ENCODE measurements at places on chromosomes 2 and 18.

- DNase-seq = no peak
These were observed 92.9 kb upstream of the SIX2 start for GRCh38 chr2:45102141-45102540.

- DNase-seq = no peak
These were observed 211.3 kb upstream of the HAAO start for GRCh38 chr2:43003702-43004101.

- DNase-seq = no peak
These were observed 107.7 kb downstream of the SCG2 start for GRCh38 chr2:223494496-223494895.

GRCh38 chr2:1626271-1626681 is 118.0 kb downstream of the PXDN start:
- DNase-seq = no peak

DNA sequence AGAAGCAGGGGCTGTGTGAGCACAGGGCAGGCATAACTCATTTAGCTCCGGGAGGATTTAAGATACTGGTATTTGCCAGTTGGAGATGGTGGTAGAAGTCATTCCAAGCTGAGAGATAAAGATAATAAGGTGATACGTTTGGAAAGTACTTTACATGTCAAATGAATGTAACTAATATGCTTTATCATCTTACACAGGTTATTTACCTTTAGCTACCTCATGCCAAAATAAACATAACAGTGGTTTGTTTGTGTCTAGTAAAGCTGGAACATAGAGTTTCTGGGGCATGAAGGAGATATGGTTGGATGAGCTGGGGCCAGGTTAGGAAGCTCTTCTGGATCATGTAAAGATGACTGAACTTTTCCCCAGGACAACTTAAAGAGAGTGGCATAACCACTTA is 126.9 kb upstream of the PIK3C3 start:
- no peak for DNase-seq

DNA sequence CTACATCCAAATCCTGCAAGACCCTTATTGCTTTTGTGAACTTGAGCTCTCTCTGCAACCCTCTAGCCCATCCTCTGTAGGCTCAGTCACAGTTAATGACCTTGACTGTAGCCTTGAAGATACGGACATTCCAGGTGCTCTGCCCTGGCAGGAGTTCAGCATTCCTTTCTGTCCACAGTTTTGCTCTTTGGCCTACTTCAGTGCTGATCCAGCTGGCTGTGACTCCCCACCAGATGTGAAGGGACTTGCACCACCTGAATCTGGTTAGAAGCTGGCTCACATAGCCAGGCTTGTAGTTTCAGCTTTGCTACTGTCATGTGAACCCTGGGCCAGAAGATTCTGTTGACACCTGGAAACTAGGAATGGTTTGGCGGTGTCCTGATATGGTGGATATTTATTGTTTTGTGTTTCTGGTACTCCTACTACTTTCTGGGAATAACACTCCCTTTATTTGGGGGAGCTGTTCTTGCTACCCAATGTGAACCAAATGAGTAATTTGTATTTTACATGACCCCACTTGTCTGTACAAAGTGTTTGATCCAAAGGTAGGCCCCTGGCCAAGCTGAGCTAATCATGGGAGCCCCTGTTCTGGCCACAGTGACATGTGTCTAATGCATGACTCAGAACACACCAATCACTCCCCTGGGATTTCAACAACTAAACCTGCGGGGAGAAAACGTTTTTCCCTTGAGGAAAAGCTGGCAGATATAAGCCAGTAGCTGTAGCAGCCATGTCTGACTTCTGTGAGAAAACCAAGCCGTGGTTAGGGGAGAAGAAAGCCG is 73.4 kb downstream of the CDCA7 start:
- DNase-seq = no peak

DNA sequence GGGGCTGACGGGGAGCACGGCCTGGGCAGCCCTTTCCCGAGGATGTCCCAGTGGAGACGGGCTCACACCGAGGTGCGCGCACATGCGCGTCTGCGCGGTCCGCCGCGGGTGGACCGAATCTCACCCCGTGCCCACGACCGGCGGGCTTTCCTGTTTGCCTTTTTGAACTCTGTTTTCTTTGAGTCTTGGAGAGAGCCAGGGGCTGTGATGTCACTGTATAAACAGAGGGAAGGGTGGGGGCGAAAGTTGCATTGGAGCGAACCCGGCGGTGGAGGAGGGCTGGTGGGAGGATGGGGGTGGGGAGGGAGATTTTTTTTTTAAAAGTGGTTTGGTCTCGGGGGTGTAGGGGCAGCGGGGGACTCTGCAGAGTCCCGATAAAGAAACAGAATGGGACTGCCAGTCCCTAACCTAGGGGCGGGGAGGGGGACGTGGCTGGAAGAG is 141.2 kb upstream of the CTAGE1 start:
- no peak for DNase-seq

DNA sequence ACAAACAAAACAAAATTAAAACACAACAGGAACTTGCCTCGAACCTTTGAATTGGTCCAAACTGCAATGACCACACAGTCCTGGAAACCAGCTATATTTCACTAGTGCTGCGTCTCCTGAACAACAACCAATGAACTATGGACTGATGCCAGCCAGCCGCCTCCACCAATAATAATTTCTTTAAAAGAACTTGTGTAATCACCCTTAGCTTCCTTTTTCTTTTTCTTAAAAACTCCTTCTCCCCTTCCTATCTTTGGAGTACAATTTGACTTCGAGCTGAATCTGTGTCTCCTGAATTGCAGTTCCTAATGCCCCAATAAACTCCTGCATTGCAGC is 1.6 kb upstream of the CXXC1 start:
- no peak for DNase-seq

DNA sequence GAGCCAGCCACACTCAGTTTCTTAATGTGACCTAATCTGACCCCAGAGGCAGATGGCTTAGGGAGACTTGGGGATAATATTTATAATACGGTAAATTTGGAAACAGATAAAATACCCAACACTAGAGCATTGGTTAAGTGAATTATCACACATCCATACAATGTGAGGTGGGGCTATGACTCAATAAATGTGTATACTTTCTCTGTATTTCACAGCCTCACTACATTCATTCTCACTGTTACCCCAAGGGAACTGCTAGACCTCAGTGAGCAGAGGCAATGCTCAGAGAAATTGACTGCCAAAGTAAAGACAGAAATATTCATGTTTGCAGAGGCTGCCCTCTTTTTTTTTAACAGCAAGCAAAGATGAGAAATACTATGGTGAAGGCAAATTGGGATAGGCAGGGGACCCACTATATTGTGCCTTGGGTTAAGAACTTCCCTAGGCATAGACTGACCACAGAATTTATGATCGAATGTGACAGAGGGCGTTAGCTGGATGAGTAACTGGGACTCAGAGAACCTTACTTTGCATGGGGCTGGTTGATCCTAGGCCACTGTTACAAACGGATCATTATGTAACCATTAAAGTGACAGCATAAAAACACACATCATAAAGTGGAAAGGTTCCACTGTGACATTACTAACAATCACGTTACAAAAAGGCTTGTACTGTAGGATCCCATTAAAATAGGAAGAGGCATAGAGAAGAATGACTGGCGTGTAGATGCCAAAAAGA is 246.0 kb upstream of the LYPD1 start:
- DNase-seq = no peak

- DNase-seq = no peak
These were observed 192.0 kb upstream of the HNRNPA3 start for GRCh38 chr2:177020524-177021119.

GRCh38 chr2:140079038-140079437 is 1298.8 kb upstream of the NXPH2 start:
- no peak for DNase-seq

DNA sequence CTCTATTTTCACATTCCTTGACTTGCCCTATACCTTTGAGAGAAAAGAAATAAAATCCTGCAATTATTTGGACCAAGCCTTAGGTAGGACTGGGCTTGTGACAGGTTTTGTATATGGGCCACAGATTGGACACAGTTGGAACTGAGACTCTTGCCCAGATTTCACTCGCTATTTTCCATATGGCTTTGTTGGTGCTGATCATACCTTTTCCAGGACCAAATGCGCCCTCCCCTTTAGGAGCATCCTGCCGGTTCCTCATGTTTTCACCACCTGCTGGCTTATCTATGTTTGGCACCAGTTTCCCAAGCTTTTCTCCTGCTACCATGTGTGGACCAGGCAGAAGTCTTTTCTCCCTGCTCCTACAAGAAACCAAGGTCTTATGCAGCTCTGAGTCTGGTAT is 494.9 kb downstream of the EPHA4 start:
- no peak for DNase-seq

DNA sequence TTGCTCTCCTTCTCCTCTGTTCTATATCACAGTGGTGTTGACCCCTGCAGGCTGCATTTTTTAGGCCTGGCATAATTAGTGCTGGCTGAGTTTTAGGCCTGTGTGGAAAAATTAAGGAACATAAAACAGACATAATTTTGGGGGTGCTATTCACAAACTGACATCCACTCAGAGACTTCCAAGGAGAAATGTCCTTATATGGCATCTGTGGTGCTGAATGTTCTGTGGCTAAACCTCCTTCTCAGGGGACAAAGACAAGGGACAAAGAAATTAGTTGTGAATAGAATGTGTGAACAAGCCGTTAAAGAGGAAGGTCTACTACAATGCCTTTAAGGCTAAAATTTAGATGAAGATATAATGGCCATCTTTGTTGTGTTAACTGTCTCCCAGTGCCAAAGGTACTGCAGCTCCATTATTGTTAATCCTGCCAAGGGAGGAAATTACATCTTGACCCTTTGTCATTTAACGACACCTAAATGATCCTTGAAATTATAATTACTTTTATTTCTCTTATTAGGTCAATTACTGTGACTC is 870.0 kb upstream of the CHAC2 start:
- no peak for DNase-seq

DNA sequence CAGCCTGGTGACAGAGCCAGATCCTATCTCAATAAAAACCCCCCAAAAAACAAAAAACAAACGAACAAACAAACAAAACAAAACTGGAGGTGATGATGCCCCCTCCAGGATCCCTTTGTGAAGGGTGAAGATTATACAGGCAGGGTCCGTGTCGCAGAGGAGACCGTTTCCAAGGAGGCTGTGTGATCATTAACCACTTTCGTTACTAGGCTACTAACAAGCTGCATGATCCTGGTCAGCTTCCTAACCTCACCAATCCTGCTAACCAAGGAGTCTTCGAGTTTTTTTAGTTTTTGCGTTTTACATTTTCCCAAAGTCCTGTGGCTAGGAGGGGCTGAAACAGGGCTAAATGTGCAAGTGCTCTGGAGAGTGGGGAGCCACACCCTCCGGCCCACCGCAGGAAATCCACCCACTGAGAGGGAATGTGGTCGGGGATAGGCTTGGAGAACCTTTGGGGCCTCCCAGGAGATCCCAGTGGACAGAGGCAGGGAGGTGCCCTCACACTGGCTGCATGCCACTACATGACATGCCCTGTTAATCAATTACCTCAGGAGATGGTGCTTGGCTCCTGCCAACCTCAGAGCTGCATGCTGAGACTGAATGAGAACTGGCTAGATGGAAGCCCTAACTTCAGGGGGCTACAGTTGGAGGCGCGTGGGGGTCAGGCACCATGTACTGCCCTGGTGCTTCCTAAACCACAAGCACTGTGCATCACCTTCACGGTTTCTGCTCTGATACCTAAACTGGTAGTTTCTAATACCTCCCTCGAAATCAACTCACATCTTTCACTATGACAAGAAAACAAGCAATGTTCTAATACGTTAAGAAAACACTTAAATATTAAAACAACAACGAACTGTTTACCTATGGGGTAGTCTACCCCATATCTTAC is 67.5 kb upstream of the RGPD5 start:
- no peak for DNase-seq

- DNase-seq = no peak
These were observed 20.3 kb upstream of the IL36G start for GRCh38 chr2:112957511-112957910.

DNA sequence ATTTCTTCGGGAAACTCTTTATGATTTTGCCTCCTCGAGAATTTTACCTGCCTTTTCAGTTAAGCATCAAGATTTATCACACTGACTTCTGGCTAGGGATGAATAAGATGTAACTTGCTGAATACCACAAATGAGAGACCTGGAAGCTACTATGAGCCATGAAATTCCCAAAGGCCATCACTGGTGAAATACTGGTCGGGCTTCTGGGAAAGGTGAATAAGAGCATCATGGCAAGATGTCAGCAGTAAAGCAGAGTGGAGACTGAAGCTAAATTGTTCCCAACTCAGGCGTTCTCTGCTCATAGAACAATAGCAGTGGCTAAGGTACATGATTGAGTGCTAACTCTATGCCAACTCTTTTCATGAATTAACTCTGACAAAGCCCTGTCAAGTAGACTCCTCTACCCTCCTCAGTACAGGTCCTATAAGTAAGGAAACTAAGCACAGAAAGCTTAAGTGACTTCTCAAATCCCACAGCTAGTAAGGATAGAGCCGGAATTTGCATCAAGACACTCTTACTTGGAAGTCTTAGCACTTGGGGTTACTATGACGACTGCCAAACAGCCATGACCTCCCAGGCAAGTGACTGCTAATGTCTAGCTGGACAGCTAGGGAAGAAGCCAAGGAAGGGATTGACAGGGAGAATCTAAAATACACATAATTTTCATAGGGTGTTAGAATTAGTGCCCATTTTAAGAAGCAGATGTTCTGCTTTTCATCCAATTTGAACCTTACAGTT is 22.7 kb upstream of the DSC3 start:
- DNase-seq = no peak

DNA sequence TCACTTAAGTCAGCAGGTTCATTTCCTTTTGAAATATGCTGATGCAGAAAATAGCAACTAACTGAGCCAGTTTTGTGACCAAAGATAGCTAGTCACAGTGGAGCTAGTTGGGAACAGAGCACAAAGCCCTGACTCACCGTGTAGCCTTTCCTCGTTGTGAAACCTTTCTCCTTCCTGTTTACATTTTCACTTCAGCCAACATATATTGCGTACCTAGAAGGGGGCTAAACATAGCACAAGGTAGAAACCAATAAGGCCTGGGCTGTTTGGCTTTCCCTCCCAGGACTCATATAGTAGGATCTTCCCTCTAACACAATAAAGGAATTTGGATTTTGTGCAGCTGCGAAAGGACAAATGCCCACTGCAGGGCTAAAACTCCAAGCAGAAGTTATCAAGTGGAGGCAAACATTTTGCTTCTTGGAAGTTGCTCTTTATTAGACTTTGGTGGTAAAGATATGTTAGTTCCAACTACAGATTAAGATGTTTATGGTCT is 24.5 kb upstream of the LPIN2 start:
- no peak for DNase-seq

GRCh38 chr2:174600349-174600748 is 2.7 kb upstream of the WIPF1 start:
- no peak for DNase-seq

DNA sequence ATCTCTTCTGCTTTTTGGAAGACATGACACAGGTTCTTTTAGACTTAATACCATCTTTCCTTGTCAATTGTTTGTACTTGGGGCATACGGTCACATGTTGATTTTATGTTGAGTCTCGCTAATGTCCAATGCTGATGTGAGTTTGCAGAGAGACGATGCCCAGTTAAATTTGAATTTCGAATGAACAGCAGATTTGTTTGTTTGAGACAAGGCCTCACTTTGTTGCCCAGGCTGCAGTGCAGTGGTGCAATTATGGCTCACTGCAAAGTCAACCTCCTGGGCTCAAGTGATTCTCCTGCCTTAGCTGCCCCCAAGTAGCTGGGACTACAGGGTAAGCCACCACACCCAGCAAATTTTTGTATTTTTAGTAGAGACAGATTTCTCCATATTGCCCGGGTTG is 473.5 kb downstream of the RIT2 start:
- DNase-seq = no peak
